ENCODE measurements at places on chromosomes 2 and 18.
A peak's percentile ranks its signal among the peaks of the same experiment; 100 is the strongest.

- DNase-seq: no peak
Observed at GRCh38 chr2:50602636-50603327, 429.1 kb downstream of the NRXN1 start.

GRCh38 chr2:220504938-220505503 lies 877.6 kb downstream of the SLC4A3 start:
- no peak for DNase-seq

GRCh38 chr2:187174582-187174981 lies 273.5 kb downstream of the CALCRL start:
- DNase-seq: no peak

GRCh38 chr2:73122536-73122935 lies 9.8 kb upstream of the RAB11FIP5 start:
- no peak for DNase-seq

GRCh38 chr2:18176679-18177215 lies 298.3 kb downstream of the KCNS3 start:
- DNase-seq: no peak

- no peak for DNase-seq
Observed at GRCh38 chr2:46978723-46979122, 63.1 kb upstream of the MCFD2 start.

DNA sequence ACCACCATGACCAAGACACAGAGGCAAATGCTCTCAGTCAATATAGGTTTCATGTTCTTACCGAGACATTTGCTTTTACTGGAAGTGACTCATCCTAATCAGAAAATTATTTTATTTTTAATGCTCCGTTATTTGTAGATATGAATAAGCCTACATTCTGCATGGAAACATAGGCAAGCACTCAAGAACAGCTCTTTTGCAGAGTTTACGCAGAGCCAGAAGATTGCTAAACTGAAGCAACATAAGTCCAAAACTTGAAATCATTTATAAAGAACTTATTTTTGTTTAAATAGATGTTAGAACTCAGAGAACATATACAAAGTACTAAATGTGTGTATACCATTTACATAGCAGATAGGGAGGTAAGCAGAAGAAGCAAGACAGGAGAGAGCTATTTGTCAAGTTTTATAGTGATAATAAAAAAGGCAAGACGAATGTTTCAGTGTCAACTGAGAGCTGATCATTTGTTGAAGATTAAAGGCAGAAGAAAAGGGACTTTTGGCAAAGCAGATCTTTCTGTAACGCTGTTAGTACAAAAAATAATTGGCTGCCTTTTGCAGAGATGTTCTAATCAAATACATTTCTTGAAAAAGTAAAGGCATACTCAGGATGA lies 12.4 kb upstream of the PPP1R1C start:
- DNase-seq: no peak

DNA sequence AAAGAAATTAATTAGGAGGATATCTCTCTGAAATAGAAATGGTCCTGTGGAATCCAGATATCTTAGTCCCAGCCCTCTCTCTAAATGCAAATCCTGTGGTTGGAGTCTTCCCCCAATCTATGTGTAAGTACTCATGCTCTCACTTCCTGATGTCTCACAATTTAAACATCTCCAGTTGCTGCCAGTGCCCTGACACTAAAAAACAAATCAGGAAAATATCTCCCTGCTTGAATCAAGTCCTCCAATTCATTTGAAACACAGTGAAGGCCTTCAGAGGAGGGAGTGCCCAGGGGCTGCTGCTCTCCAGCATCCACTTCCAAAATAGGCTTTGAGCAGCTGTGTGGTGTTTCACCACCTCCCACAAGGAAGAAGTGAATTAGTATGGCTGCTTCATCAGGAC lies 413.8 kb downstream of the RAD51AP2 start:
- no peak for DNase-seq

DNA sequence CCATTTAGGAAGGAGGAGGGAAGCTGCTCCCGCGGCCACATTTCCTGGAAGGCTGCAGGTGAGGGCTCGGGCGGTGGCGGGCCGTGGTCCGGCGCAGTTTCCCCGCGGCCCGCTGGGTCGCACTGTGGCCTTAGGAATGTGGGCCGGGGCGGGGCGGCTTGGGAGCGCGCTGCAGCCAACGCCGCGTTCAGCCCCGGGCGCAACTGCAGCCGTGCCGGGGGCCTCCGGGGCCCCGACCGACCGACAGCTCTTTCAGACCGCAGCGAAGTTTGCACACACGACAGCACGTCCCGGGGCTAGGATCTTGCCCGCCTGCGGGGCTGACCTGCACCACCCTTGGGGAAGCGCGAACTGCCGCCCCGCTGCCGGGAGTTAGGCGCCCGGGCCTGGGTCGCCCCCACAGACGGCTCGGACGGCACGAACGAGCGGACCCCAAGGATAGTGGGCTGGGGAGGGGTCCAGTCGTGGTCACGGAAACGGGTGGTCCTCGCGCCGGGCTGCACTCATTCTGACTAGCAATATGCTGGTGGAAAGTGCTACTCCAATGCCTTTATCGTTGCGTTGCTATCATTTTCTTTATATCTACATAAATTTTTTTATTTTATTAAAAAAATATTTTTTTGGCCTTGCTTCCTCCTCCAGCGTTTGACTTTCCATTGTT lies 69.9 kb upstream of the DLX2 start:
- DNase-seq: peak; percentile 13

- no peak for DNase-seq
Observed at GRCh38 chr2:96574364-96574763, 37.8 kb downstream of the ARID5A start.

GRCh38 chr2:9266711-9267110 lies 60.1 kb downstream of the ASAP2 start:
- no peak for DNase-seq

DNA sequence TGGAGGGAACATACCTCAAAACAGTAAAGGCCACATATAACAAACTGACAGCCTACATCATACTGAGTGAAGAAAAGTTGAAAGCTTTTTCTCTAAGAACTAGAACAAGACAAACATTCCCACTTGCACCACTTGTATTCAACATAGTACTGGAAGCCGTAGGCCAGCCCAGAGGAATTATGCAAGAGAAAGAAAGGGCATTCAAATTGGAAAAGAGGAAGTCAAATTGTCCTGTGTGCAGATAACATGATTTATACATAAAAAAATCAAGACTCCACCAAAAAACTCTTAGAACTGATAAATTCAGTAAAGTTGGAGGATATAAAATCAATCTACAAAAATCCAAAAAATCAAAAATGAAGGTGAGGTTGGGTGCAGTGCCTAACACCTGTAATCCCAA lies 8.0 kb upstream of the KDM3A start:
- DNase-seq: no peak

GRCh38 chr18:34594266-34594665 lies 115.8 kb upstream of the DTNA start:
- DNase-seq: no peak

- DNase-seq: no peak
Observed at GRCh38 chr18:25876330-25876948, 214.0 kb downstream of the SS18 start.

GRCh38 chr2:171325886-171326585 lies 107.8 kb downstream of the METTL8 start:
- no peak for DNase-seq

GRCh38 chr18:74506448-74507084 lies 10.4 kb downstream of the CNDP2 start:
- no peak for DNase-seq

DNA sequence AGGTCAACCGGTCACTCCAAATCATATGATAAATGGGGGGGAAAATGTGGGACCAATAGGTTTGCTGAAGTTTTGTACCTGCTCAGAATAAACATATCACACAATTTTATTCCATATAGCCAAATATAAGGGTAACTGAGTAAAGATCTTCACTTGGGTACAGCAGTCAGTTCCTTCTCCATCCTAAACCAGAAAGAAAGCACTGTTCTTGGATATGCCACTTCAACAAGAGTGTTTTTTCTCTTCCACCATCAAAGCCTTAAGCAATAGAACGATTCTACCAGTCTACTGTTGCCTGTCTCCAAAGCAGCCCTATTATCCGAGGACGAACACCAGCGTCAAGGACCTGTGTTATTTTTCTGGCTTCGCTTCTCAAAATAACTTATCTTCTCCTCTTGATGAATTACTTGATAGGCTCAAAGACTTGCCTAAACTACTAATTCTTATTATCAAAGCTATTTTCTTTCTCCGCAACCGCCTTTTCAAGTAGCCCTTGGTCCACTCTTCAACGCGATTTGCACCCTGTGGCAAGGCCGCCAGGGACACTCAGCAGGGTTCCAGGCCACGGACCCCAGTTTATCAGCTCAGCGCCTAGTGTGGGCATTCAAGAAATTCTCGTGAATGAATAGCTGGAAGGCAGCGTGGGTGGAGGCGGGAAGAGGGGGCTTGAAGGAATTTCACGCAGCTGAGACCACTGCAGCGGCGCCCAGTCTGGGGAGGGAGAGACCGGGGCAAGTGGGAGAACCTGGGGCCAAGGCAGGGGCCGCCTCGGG lies 646 bp downstream of the ALS2 start:
- DNase-seq: no peak

DNA sequence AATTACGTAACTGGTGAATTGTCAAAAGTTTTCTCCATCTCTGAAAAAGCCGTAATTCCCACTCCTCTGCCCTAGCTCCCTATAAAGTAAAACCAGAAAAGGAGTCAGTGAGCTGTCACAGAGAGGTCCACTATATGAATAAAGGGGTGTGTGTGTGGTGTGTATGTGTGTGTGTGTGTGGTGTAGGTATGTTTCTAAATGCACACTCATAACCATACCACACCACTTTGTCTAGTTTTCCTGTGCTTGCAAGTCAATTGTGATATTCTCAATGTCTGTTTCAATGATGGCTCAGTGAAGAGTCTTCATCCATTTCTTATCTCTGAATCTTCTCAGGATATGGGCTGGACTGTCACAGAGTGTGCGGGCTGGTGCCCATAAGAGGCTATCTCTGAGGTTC lies 54.8 kb upstream of the CCDC68 start:
- no peak for DNase-seq

DNA sequence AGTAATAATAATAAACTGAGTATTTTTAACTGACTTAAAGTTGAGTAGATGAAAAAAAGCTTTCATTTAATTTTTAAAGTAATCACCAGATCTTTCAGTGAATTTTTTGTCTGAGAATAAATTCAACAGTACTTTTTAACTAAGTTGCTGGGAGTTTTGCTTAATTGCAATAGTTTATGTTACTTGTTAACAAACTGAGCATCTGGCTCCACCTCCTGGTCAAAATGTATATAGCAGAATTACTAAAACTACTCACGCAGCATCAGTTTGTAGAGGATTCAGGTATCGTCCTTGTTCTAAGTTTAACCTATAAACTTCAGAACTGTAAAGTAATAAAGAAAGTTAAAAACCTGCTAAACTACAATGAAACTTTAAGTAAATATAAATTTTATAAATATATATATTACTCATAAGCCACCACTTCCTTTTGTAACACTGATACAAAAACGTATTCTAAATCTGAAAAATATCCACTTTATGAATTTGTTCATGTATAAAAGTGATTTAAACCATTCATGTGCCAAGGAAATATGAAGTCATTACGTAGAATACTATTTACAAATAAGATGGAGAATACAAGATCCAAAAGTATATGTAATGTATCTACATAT lies 21.3 kb downstream of the NOL10 start:
- no peak for DNase-seq

- no peak for DNase-seq
Observed at GRCh38 chr2:54535599-54536195, 79.6 kb downstream of the SPTBN1 start.

DNA sequence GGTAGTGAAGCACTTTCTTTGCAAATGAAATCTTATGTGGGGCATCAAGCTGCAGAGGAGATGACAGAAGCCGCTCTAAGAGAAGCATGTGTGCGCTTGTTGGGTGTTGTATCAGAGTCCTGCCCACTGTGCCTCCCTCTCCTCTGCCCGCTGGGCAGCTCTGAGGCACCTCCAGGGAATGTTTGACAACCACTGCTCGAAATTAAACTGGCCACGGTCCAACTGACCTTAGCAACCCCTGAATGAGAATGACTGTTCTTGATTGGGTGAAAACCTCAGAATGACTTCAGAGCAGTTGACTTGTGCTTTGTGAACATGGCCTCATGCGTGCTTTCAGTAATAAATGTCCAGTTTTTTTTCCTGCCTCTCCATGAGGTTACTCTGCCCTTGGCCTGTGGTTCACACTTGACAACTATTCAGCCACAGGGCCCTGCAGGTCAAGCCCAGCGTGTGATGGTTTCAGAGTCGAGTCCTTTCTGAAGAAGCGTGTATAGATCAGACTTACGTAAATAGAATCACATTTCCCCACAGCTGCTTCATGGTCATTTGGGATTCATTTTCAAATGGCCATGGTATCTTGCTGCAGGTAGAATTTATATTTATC lies 94.9 kb downstream of the SLC4A3 start:
- DNase-seq: no peak

DNA sequence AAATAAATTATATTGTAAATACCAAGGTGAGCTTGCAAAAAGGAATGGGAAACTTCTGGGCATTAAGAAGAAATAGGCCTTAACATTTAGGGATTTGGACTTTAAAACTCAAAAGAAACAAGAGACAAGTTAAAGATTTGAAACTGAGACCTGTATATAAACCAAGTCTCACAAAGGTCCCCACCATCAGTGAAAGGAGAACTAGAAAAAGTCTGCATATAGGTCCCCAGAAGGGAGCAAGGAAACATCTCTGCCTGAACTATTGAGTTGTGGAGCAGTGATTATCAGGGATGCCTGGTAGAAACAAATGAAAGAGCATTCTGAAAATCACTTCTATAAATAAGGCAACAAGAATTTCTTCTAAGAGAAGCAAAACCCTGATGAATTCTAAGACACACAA lies 30.5 kb upstream of the ITGAV start:
- DNase-seq: no peak

GRCh38 chr2:237590272-237591140 lies at the start of gene RAB17:
RAB17 (minus strand) TSS chr2:237590734; CDS start chr2:237586154, 4,580 bp downstream.
- DNase-seq: no peak

- DNase-seq: no peak
Observed at GRCh38 chr2:135993421-135993820, 8.0 kb upstream of the DARS1 start.

DNA sequence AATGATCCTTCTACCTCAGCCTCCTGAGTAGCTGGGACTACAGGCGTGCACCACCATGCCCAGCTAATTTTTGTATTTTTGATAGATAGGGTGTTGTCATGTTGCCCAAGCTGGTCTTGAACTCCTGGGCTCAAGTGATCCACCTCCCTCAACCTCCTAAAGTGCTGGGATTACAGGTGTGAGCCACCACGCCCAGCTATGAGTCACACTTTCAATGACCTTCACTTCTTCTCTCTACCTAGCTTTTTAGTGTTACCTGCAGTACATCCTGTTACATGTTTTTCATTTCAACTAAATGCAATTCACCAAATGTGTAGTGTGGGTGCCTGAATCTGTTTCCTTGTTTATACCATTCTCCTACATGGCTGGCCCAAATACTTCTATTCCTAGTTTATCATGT lies 64.0 kb downstream of the SLC39A10 start:
- DNase-seq: no peak

GRCh38 chr2:203366639-203367466 lies 38.7 kb downstream of the ABI2 start:
- no peak for DNase-seq

DNA sequence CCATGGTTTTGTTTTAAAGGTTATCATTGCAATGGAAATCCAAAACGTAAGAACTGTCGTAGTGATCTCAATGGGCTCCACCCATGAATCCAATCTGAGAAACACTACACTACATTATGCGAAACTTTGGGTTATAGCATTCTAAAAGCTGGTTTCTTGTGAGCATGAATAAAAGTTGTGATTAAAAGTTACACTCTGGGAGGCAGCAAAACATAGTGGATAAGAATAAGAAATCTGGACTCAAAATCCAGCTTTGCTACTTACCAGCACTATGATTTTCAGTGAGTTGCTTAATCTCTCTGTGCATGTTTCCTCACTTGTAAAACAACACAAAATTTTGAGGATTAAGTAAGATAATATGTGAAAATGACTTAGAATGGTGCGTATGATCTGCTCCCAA lies 25.7 kb upstream of the THOC1 start:
- no peak for DNase-seq

All from stimulated activated CD8-positive, alpha-beta memory T cell treated with anti-CD3 and anti-CD28 coated beads, Interleukin-4, amount 100 ng/mL, for 4 hours (primary cell).